ENCODE measurements at places on chromosomes 12 and 14.

GRCh38 chr12:52741375-52742195 lies 35.6 kb downstream of the KRT76 start:
- peak; percentile 57 for DNase-seq

- DNase-seq: no peak
Observed at GRCh38 chr14:90720832-90721231, 95.4 kb downstream of the TTC7B start.

DNA sequence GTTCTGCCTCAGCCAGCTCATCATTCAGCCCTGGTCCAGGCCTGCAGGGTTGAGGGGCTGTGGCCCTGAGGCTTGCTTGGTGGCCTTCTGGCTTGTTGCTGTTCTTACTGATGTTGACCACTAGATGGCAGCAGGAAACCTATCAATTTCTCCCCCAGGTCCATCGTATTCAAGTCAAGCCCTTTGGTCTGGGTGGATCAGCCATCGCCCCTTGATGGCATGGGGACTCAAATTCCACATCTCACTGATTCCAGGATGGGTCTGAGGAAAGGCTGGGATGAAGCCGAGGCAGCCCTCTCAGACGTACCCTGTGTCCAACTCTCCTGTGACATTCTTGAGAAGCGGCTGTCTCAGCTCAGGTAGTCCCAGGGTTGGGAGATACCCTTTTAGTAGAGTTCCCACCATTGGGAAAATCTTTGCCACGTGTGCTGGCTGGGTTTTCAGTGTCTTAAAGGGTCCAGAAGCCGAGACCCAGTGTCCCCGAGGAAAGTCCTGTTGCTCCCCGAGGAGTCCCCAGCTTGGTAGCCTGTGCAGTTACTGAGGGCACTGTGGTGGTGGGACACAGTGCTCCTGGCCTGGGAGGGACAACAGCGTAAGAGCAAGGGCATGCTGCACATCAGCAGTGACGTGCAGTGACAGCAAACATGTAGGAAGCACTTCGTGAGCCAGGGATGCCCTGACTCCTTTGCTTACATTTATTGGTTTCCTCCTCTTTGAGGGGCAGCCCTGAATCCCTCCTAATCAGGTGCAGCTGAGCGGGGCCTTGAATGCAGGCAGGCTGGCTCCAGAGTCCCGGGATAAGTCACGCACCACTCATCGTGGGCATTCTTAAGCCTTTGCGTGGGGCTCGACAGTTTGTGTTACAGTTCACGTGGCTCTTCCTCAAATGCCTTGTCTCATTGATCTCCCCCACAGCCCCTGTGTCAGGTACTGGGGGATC lies 58.6 kb downstream of the TSPAN9 start:
- peak; percentile 15 for DNase-seq

DNA sequence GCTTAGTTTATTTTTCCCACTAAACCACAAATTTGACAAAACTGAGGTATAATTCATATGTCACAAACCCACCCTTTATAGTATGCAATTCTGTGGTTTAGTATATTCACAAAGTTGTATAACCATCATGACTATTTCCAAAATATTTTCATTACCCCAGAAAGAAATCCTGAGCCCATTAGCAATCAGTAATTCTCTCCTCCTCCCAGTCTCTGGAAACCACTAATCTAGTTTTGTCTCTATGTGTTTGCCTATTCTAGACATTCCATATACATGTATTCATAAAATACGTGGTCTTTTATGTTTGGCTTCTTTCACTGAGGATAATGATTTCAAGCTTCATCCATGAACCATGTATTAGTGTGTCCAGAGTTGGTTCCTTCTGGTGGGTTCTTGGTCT lies 267.6 kb downstream of the AEBP2 start:
- DNase-seq: no peak

DNA sequence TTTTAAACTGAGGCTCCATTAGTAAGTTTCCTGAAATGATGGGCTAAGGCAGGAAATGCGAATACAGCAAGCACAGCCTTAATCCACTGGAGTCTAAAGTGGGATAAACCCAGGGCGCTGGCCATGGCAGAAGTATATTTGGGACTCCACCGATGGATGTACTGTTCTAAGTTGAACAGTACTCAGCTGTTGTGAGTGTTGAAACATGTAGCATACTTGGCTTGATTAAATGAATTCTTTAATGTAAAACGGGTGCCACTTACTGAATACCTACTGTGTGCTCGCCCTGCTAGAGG lies 996 bp downstream of the SSPN start:
- no peak for DNase-seq

GRCh38 chr12:123572391-123572790 lies 12.0 kb upstream of the TMED2 start:
- no peak for DNase-seq

GRCh38 chr12:123164222-123164621 lies 13.3 kb upstream of the PITPNM2 start:
- DNase-seq: no peak

DNA sequence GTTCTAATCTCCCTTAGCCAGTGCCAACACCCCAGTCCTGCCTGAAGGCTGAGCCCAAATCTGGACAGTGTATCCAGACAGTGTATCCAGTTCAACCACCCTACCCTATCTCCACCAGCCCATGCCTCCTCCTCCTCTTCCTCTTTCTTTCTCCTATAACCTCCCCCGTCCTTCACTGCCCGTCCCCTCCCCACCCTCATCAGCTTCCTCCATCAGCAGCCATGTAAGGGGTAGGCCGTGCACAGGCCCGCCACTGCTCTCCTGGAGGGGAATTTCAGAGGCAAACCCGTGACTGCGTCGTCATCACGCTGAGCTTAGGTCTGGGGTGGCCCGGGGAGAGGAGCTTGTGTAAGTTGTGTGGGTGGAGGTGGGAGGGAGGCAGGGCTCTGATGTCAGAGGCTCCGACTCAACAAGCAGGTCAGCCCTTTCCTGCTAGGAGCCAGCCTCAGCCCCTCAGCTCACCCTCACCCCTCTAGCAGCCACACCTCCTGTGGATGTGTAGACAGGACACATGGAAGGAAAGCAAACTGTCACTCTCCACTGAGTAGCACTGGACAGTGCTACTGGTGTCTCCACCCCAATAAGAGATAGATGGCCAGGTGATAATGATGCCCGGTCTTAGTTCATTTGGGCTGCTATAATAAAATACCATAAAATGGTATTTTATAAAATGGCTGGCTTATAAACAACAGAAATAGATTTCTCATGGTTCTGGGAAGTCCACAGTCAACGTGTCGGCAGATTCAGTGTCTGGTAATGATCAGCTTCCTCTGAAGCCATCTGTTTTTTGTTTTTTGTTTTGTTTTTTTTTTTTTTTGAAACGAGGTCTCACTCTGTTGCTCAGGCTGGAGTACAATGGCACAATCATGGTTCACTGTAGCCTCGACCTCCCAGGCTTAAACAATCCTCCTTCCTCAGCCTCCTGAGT lies 50.5 kb downstream of the IRF2BPL start:
- DNase-seq: peak; percentile 85

DNA sequence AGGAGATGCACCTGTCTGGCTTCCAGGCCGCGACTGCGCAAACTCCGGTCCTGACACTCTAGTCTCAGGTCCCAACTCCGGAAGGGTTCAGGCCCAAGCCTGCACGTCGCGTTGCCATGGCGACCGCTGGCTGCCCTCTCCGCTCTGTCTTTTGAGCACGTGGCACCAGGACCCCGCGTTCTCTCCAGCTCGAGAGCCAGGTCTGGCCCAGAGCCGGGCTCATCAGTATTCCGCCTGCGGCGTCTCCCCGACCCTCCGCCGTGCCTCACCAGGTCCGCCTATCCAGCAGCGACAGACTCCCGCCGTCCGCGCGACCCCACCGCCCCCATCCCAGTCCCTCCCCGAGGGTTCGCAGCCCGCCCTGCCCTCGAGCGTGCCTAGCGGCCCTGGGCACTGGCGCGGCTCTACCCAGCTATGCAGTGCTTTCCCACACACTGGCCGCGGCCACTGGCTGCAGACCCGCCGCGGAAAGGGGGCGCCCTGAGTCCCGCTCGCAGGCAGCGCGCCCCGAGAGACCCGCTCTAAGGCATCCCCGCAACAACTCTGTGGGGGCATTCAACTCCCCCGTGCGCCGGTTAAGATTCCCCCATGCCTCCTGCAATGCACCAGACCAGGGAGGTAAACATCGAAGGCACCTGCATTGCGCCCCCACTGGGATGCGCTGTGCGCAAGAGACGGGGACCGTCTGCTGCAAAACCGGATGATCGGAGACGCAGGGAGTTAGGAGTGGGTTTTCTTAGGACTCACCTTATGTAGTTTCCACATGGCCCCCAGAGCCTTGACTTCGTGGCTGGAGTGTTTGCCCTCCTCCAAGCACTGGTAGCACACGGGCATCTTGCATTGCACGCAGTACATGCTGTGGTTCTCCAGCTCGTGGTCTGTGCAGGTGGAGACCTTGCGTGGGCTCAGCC lies 1.3 kb downstream of the TRIM9 start:
- peak; percentile 22 for DNase-seq

GRCh38 chr12:2408262-2408661 lies 355.5 kb downstream of the CACNA1C start:
- DNase-seq: no peak

DNA sequence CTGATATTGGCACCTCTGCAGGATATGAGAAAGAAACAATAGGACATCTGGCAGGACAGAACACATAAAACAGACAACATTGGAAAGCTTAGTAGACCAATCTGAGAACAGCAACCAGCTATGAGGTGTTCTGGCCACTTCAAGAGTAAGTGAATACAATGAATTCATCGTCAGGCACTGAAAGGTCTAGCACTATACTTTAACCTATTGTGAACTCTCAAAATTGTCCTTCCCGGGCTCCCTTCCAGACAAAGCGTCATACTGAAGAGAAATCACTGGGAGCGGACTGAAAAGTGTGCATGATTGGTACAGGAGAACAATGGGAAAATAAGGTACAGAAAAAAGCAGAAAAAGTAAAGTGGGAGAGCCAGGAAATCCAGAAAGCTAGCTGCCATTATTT lies 75.8 kb downstream of the LRP6 start:
- no peak for DNase-seq

- DNase-seq: no peak
Observed at GRCh38 chr14:101838476-101838875, 77.0 kb downstream of the PPP2R5C start.

DNA sequence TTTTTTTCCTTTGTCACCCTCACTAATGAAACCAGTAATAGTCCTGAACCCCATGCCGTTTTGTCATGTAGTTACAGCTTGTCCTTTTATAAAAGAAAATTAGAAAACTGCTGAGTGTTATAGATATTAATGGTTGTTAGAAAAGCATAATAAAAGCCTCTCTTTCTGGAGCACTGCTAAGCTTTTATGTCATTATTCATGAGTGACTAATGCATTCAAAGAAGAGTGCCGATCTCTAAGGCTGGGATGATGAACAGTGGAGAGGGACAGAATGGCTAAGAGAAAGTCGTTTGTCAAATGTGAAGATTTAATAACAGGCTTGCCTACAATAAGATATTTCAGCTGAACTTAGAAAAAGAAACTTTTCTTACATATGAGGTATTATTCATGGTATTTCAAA lies 121.6 kb downstream of the MGAT4C start:
- no peak for DNase-seq

DNA sequence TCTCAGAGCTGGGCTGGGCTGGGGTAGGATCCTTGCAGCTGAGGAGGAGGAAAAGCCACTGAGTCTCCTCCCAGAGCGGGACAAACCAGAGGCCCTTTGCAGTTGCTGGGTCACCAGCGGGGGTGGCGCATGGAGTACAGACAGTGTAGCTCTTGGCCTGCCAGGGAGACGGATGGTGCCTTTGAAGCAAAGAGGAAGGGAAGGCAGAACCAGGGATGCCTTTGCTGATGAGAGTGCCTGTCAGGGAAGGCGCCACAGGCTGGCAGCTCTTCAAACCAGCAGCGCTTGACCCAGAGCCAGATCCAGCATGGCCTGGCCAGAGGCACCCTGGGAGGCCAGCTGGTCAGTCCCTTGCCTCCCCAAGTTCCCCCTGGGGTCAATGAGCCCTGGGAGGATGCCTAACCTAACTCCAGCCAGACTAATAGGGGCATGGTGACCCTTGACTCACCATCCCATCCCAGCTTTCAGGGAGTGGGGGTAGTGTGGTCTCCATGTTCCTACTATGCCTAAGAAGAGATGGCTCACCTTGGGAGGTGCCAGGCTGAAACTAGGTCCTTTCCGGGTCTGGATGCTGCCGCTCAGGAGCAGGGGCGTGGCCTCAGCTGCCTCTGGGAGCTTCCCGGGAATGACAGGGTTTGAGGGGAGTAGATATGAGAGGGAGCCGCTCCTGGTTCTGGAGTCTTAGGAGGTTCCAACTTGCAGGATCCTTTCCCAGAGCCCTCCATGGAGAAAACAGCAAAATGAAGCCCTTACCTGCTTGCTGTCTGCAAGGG lies 19.8 kb downstream of the VASH1 start:
- no peak for DNase-seq

DNA sequence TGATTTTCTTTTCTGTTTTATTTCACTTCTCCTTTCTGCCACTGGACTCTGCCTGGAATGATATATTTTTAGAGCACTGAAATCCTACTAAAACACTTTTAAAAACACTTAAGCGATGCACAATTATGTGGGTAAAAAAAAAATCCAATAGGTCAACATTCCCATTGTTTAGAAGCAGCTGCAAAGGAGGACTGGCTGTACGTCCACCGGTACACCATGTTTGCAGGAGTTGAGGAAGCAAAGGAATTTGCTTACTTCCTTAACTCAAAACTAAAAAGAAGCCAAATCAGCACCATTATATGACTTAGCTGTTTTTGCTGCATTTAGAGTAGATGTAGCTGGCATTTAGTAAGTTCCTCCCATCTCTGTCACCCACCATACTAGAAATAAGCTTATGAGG lies 186.8 kb upstream of the TMTC1 start:
- DNase-seq: no peak

GRCh38 chr14:31543969-31544799 lies 17.0 kb upstream of the NUBPL start:
- DNase-seq: no peak

GRCh38 chr12:120438495-120439198 lies 734 bp downstream of the COX6A1 start:
- no peak for DNase-seq

GRCh38 chr12:88628856-88629509 lies 48.7 kb upstream of the KITLG start:
- no peak for DNase-seq

- no peak for DNase-seq
Observed at GRCh38 chr14:34680806-34681479, 33.5 kb downstream of the CFL2 start.

- no peak for DNase-seq
Observed at GRCh38 chr12:111761706-111762105, 5.0 kb upstream of the ALDH2 start.

DNA sequence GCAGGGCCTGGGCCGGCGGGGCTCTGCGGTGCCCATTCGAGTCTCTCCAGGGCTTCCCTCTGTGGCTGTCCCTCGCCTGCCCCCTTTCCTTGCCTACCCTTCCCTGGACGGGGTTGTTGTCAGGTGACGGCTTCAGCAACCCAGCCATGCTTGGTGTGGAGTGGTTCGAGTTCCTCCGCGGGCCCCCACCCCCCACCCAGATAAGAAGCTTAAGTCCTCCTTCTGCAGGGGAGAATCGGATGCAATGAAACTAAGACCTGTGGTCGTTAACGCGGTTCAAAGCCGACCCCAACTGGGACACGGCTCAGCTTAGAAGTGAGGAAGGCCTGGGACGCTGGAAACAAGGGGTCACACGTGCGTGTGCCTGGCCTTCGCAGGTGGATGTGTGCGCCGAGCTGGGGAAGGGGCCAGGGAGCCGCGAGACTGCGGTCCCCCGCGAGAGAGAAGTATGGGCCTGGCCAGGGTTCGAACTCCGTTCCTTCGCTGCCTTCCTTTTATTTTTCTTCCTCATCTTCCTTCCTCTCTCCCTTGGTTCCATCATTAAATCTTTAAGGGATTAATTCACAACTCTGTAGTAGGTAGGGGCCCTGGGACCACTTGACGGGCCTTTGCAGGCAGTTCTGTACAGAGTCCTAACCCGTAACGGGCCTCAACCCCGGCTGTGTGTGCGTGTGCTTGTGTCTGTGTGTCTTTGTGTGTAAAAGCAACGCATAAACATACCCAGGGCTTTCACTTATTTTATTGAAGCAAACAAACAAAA lies 3.5 kb downstream of the TTC6 start:
- no peak for DNase-seq
